ENCODE measurements at places on chromosomes 1 and 21.
A peak's percentile ranks its signal among the peaks of the same experiment; 100 is the strongest.

GRCh38 chr1:246576709-246577032, 10.4 kb downstream of the CNST start:
- no peak for DNase-seq

- DNase-seq: peak; percentile 87
Observed at GRCh38 chr1:1630965-1631781, 800 bp upstream of the MMP23B start.

- DNase-seq: no peak
Observed at GRCh38 chr21:37136261-37136660, 63.2 kb downstream of the TTC3 start.

GRCh38 chr1:26354972-26355371, 1.0 kb upstream of the CRYBG2 start:
- DNase-seq: no peak

DNA sequence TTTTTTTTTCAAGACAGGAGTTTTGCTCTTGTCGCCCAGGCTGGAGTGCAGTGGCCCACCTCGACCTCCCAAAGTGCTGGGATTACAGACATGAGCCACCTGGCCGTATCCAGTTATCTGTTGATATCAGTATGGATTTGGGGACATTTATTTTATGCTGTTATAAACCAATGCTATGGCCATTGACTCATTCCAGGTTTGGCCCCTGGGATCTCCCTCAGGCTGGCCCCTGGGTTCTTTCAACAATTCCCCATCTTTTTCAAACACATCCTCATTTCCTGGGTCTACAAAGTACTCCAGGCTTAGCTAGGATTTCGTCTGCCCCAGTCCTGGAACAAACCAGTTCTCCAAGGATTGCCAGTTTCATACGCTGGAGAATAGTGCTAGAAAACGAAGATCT, 44.1 kb downstream of the WDR4 start:
- DNase-seq: no peak

DNA sequence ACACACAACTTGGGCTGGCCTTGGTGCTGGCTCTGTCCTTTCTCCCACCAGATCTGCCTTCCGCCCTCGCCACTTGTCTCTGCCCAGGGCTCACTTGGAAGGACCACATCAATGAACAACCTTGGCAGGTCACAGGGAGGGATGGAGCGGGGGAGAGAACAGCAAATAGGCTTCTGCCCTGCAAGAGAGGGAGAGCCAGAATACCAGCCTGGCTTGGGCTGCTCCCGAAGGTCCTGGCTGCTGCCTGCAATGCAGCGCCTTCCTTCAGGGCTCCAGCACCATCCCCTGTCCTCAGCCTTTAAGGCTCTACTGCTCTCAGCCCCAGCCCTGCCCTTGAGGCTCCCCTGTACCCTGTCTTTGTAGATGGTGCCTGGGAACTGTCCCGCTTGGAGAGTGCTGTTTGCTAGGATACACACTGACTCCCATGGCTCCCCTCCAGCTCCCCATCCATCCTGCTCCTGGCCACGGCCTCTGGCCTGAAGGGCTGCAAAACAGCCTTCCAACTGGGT, 43.8 kb downstream of the HIVEP3 start:
- DNase-seq: peak; percentile 54

DNA sequence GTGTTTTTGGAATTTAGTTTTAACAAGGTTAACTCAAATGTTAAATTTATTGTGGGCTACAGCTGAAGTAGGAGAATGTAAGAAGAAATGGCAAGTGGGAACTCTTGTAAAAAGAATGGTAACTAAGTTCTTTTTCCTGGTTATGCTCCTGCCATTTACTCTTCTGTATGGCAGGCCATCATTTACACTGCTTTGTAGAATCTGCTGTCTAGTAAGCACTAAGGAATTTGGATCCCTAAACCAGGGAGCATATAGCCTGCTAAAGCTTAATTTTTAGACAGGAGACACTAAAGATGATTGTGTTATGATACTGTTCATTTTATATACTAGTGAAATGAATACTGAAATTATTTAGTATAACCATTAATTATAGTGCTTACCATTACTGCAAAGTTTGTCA, 85.3 kb downstream of the CAMTA1 start:
- DNase-seq: no peak

DNA sequence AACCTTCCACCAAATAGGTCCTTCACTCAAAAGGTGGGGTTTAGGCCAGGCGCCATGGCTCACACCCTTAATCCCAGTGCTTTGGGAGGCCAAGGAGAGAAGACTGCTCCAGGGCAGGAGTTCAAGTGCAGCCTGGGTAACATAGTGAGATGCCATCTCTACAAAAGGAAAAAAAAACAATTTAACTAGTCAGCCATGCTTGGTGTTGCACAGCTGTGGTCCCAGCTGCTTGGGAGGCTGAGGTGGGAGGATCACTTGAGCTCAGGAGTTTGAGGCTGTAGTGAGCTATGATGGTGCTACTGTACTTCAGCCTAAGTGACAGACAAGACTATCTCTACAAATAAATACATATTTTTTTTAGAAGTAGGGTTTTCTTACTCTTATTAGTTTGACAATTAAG, 617.5 kb downstream of the KIF26B start:
- no peak for DNase-seq

GRCh38 chr1:145974721-145975120, 10.2 kb downstream of the POLR3GL start:
- DNase-seq: no peak

GRCh38 chr1:181133969-181134418, 45.5 kb downstream of the IER5 start:
- no peak for DNase-seq

GRCh38 chr1:174680101-174680500, 232.3 kb downstream of the GPR52 start:
- DNase-seq: no peak

- no peak for DNase-seq
Observed at GRCh38 chr1:98638185-98638584, 23.3 kb upstream of the SNX7 start.

- no peak for DNase-seq
Observed at GRCh38 chr1:109275706-109276345, 7.1 kb downstream of the PSRC1 start.

- no peak for DNase-seq
Observed at GRCh38 chr1:221643404-221644144, 98.3 kb downstream of the DUSP10 start.

- DNase-seq: no peak
Observed at GRCh38 chr1:36448530-36449056, 1.7 kb downstream of the OSCP1 start.

DNA sequence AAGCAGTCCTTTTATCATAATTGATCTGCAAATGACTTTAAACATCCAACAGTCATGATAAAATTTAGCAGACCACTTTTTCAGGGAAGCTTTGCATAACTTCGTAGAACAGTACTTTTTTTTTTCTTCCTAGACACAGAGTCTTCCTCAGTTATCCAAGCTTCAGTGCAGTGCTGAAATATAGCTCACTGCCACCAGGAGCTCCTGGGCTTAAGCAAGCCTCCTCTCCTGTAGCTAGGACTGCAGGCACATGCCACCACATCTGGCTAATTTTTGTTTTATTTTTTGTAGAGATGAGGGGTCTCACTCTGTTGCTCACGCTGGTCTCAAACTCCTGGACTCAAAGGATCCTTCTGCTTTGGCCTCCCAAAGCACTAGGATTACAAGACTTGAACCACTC, 3.8 kb downstream of the F13B start:
- DNase-seq: no peak

GRCh38 chr1:72166426-72166825, 115.9 kb downstream of the NEGR1 start:
- DNase-seq: no peak

DNA sequence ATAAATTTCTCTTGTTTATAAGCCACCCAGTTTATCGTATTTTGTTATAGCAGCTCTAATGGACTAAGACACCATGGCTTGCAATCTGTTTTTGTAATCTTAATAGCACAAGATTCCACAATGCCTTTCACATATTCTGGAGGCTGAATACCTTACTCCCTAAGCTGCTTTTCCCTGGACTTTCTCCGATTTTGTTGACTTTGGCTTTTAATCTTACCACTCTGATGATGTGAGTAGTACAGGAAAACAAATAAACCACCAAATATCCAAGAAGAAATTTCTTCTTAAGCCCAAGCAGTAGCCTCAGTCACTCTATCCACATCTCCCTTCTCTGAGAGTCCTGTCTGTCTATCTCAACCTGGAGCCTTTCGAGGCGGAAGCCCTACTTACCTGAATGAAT, 838.6 kb downstream of the LTN1 start:
- DNase-seq: no peak

DNA sequence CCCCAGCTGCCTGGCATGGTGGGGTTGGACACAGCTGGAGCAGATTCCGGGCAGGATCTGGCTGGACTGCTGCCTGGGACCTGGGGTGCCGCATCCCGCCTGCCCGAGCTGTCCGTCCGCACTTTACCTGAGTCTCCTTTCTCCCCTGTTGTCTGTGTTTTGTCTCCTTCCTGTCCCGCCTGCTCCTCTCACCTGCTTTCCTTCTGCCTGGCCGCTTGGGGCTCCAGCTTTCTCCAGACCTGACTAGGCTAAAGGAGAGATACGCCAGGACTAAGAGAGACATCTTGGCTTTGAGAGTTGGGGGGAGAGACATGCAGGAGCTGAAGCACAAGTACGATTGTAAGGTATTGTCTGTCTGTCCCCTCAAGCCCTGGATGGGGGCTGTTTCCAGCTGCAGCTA, 73.3 kb downstream of the ARHGEF10L start:
- no peak for DNase-seq

GRCh38 chr1:226677027-226678020, 61.8 kb downstream of the ITPKB start:
- DNase-seq: peak; percentile 87

- no peak for DNase-seq
Observed at GRCh38 chr1:109719337-109719837, 7.3 kb downstream of the GSTM5 start.

DNA sequence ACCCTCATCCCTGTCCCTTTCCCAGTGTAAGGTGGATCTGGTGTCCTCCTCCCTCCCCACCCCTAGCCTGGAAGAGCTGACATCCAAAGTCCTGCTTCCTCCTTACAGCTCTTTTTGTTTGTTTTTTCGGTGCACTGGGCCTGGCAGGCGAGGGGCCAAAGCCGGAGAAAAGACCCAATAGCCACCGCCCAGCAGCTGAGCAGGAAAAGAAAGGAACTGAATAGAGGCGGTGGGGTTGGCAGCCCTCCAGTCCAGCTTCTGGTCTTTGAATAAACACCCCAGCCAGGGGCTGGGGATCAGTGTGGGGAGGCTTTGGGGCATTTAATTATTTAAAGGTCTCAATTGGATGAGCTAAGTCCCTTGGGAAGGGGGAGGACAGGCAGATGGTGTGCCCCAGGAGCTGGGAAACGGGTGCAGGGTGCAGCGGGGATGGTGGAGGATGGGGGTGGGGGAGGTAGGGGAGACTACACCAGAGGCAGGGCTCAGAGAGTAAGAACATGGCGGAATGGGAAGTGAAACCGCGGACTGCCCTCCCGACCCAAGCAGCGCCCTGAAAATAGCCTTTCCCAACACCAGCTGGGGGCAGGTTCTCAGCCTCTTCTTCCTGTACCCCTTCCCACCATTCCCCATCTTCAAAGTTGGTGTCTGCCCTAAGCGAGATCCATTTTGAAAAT, 20.2 kb downstream of the BTG2 start:
- DNase-seq: peak; percentile 83

DNA sequence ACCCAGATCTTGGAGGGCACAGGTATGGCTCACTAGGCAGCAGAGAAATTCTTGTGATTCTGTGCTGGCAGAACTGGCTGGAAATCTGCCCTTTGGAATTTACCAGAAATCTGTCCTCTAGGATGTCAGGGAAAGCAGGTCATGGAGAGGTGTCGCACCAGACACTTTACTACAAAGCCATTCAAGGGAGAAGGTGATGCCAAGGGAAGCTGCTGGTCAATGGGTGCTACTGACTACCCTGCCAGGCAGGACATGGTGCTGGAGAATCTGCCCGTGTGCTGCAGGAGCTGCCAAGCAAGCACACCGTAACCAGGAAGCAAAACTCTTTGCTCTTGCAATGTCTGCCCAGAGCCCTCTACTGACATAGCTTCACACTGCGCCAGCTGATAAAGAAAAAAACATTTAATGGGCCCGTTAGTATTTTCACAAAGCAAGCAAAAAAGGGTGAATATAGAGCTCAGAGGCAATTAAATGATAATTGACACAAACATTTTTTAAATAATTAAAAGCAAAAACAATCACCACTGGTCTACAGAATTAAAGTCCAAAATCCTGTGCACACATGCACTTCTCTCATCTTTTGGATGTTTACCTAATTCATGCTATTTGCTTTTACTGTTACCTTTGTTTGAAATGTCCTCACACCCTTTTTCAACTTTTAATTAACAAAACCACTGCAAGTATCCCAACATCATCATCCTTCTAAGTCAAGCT, 7.2 kb upstream of the FBXO28 start:
- no peak for DNase-seq

- no peak for DNase-seq
Observed at GRCh38 chr1:216627252-216627651, 96.0 kb downstream of the ESRRG start.

GRCh38 chr1:109763646-109764415, at the start of gene EPS8L3:
Gene EPS8L3 (minus strand): TSS chr1:109763923. CDS start chr1:109761749, 2,174 bp downstream.
- no peak for DNase-seq

GRCh38 chr1:165898837-165899236, 71.4 kb downstream of the UCK2 start:
- DNase-seq: no peak

DNA sequence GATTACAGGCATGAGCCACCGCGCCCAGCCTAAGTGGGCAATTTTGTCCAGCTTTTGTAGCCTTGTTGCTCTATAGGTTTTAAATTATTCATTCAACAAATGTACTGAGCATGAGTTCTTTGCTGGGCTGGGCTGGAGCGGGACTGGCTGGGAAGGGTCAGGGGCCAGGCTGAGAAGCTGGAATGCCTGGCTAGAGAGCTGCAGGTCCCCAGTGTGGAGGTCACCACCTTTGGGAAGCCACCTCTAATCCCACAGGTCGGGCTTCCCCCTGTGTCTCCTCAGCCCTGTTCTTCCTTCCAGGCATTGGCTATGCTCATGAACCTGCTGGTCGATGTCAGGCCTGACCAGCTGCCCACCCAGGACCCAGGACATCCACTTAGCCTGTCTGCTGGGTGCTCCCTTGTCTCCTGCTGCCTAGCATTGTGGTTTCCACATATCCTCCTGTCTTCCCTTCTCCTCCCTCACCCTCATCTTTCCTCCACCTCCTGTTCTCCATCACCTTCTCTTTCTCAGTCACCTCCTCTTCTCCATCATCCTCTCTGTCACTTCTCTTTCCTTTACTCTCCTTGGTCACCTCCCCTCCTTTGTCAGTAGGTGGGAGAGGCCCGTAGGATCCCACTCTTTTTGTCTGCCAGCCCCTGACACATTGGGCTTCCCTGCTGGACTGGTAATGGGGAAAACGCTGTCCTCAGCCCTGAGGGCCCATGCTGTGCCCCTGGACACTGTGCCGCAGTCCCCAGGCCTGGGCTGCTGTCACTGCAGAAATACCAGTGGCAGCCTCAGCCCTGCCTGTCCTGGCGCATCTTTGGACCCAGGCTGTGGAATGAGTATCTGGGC, 23.8 kb downstream of the SERINC2 start:
- no peak for DNase-seq

- no peak for DNase-seq
Observed at GRCh38 chr1:150176593-150176992, 26.9 kb downstream of the PLEKHO1 start.

GRCh38 chr1:73887412-73887811, 310.6 kb downstream of the LRRIQ3 start:
- DNase-seq: peak; percentile 53

- DNase-seq: no peak
Observed at GRCh38 chr21:38852278-38852677, 46.5 kb downstream of the ETS2 start.

- DNase-seq: no peak
Observed at GRCh38 chr1:211920141-211920572, 89.6 kb upstream of the LPGAT1 start.

- DNase-seq: no peak
Observed at GRCh38 chr1:108038653-108039236, 73.8 kb upstream of the VAV3 start.

- DNase-seq: no peak
Observed at GRCh38 chr1:111887385-111887784, 102.1 kb downstream of the KCND3 start.
